ENCODE measurements at places on chromosomes 6 and 20. TPM values are rescaled to one million over a fixed set of nuclear protein-coding genes. Genes with fewer than 3 reads are reported as not detected.
A peak's percentile ranks its signal among the peaks of the same experiment; 100 is the strongest.

GRCh38 chr6:79413562-79414002 lies 123.6 kb downstream of the LCA5 start:
- DNase-seq, result no peak

GRCh38 chr20:53940360-53940702 lies 130.1 kb downstream of the BCAS1 start:
- DNase-seq, result no peak

DNA sequence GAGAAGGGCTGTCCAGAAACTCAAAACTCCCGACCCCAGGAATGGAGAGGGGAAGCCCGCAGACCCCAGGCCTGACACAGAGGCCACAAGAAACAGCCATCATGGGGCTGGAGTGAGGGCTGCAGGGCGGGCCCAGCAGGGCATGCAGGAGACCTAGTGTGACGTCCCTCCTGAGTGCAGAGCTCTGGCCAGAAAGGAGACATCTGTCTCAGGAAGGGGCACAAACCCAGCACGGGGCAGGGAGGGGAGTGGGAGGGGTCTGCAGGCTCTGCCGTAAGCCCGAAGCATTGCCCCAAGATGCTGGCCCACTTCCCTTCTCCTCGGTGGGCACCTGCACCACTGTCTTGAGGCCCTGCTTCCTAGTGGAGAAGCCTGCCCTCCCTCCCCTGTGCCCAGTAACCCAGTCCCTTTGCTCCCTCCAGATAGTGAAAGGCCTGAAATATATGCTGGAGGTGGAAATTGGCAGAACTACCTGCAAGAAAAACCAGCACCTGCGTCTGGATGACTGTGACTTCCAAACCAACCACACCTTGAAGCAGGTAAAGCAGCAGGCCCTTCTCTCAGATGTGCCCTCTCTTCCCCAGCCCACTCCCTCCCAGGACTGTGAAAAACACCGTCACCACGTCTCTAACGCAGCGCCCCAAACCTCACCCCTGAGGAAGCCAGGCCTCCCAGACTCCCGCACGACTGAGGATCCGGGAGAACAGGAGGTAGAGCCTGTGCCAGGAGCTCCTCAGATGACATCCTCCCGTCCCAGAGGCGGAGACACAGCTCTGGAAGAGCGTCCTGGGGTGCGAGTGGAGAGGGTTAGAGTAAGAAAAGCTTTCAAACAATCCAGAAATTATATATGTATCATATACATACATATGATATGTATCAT lies 9.7 kb downstream of the CST7 start:
- no peak for DNase-seq

DNA sequence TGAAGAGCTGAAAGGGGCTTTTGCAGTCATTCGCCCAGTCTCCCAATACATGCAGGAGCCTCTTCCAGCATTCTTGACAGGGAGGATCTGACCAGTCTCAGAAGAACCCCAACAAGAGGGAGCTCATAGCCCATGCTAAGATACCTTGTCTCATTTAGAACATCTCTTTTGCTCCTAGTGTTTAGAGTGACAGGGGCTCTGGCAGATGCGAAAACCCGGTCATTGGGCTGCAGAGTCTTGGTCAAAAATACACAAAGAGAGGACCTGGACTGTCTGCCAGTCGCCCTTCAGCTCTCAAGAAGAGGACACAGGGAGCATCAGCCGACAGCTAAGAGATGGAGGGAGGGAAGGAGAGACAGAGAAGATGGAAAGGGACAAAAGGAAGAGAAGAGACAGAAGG lies 700 bp downstream of the GUCA1B start:
- no peak for DNase-seq

DNA sequence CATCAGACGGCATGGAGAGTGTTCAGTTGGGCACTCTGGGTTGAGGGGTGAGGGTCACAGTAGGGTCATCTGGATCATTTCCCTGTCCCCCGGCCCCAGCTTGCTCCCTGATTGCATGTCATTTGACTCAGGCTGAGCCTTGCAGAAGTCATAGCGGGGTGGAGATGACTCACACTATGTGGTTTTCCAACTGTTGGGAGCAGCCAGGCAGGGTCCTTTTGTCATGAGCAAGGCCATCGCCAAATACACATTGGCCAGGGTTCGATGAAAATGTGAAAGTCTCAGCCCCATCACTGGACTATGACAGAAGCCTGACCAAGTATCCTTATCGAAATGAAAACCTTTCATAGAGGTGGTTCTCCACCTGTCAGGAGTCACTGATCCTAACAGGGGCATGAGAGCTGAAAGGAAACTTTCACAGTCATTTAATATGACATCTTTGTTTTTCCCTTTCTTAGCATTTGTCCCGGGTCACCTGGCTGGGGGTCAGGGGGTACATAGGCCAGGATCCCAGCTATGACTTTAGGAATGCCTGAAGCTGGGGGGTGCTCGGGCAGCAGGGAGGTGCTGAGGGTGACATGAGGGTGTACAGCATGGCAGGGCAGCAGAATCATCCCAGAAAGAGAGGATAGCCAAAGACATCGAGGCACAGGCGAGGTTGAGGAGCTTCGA lies 70.2 kb upstream of the CD93 start:
- DNase-seq, result peak; percentile 51

DNA sequence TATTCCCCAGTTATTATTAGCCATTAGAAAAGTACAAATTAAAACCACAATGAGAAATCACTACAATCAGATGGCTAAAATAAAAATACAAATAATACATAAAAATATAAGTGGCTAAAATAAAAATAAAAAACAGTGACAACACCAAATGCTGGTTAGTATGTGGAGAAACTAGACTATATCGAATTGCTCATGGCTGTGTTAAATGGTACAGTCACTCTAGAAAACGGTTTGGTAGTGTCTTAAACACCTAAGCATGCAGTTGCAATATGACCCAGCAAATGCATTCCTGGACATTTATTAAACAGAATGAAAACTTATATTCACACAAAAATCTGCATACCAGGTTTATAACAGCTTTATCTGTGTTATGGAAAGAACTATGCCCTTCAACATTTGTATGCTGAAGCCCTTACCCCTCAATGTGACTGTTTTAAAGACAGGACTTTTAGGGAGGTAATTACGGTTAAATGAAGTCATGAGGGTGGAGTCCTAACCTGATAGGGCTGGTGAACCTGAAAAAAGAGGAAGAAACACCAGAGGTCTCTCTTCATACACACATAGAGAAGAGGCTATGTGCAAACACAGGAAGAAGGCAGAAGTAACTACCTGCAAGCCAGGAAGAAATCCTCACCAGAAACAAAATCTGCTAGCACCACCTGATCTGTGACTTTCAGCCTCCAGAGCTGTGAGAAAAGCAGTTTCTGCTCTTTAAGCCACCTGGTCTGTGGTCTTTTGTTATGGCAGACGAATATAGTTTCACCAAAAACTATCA lies 84.9 kb downstream of the ASCC3 start:
- DNase-seq, result no peak

The CYP21A2 gene
- 7.2 TPM for total RNA-seq

The MUC22 gene
- not detected for total RNA-seq
